ENCODE measurements at places on chromosomes 1 and 21. TPM values are rescaled to one million over a fixed set of nuclear protein-coding genes. Genes with fewer than 3 reads are reported as not detected.

The C1orf56 gene
- 9.5 TPM for total RNA-seq

The PIGP gene
- 20.4 TPM for total RNA-seq

The SV2A gene
- total RNA-seq: 0.32 TPM

The VCAM1 gene
- 1.4 TPM for total RNA-seq

The OR2L3 gene
- not detected for total RNA-seq

The EPHX1 gene
- total RNA-seq: 32.5 TPM

The KPRP gene
- total RNA-seq: not detected

The FMO3 gene
- total RNA-seq: not detected

The BCAR3 gene
- 15.7 TPM for total RNA-seq

The CD53 gene
- total RNA-seq: not detected

The ZRANB2 gene
- 78.4 TPM for total RNA-seq

The PTPN22 gene
- total RNA-seq: 0.24 TPM

The FGGY gene
- total RNA-seq: 8.5 TPM

The SLAMF9 gene
- total RNA-seq: not detected

The MSH4 gene
- 0.54 TPM for total RNA-seq

The FAM163A gene
- not detected for total RNA-seq

The C8A gene
- not detected for total RNA-seq

The RNF2 gene
- total RNA-seq: 23.3 TPM

The FALEC gene
- total RNA-seq: 0.71 TPM

The CA14 gene
- 1.0 TPM for total RNA-seq

The SLC50A1 gene
- total RNA-seq: 72.0 TPM

The FABP3 gene
- not detected for total RNA-seq

The SMCP gene
- not detected for total RNA-seq

The SFN gene
- total RNA-seq: 103 TPM

The CD5L gene
- total RNA-seq: not detected

The PLA2G2F gene
- not detected for total RNA-seq

The OR2AJ1 gene
- total RNA-seq: not detected
